ENCODE measurements at places on chromosomes 5 and 9.

- no peak for DNase-seq
Observed at GRCh38 chr5:83277154-83277553, 194.4 kb upstream of the VCAN start.

DNA sequence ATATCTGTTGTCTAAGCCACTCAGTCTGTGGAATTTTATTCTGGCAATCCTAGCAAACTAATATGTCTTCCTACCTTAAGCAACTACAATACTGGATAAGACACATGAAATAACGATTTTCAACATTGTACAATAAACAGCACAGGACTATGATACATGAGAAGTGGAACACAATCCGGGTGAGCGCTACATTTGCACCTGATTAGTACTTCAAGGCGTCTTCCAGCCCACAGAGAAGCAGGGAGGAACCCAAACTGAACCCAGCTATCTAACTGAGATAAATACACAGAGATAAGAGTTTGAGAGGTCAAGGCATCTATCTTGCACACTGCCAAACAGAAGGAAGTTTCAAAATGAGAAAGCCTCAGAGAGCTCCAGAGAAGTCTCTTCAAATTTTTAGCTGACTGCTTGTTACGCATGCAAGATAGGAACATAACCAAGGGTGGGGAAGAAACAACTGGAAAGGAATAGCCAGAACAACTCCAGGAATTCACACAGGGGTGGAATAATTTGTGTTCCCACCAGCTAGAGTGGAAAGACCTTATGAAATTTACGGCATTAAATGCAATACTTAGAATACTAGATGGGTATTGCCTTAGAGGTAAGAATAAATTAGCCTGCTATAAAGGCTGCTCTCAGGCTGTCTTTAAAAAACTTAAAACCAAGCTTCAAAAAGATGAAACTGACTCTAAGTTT, 481.8 kb downstream of the MTRR start:
- DNase-seq, result no peak

DNA sequence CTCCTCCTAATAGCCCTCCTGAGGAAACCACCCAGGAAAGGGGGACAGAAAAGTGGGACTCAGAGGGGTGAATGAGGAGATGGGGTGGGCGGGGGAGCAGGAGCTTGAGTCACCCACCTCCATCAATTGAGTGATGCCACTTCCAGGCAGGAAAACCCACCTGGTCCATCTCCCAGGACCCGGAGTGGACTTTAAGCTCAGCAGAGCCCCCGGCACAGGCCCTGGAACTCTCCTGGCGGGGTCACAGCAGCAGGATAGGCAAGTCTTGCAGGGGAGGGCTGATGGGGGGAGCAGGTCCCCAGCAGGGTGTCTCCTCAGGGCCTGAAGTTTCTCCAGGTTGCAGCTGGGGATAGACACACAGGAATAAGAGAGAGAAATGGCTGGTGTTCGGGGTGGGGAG, 40.8 kb downstream of the LHX2 start:
- DNase-seq, result no peak

GRCh38 chr5:7868427-7868772, 431 bp downstream of the FASTKD3 start:
- no peak for DNase-seq

DNA sequence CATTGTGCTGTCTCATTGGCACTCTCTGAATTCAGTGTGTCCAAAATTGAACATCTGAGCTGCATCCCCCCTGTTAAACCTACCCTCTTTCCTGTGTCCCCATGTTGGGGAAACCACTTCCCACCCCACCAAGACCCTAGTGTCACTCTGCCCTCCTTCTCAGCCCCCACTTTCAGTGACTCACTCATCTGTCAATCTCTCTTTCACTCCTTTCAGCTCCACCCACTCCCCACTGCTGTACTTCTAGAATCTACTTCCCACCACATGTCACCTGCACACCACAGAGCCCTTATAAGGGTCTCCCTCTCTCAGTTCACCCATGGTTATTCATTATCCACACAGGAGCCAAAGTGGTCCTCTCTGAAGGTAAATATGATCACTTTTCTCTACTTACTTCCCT, 5.8 kb upstream of the SPOCK1 start:
- no peak for DNase-seq

All from hippocampal formation (tissue), 2 donors.